ENCODE measurements at places on chromosomes 16 and 17.

GRCh38 chr16:84999200-84999599 lies 12.1 kb downstream of the ZDHHC7 start:
- no peak for DNase-seq

GRCh38 chr17:59329176-59330052 lies 2.0 kb upstream of the YPEL2 start:
- peak; percentile 88 for DNase-seq

DNA sequence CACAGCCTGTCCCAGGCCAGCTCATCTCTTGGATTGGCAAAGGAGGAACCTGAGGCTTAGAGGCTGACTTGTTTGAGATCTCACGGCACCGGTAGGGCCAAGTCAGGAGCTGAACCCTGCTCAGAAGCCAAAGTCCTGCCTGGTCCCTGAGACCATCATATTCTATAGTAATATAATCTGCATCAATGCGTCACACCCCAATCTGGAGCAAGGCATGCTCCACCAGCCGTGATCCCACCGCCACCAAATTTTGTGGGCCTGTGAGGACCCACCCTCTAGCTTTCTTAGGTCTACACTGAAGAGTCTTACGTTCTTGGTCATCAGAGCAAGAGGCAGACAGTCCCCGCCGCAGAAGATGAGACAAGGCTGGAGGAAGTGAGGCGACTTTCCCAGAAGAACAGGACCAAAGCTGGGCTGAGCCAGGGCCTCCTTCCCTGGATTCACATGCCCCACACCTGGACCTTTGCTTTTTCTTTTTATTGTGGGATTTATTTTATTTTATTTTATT lies 2.7 kb downstream of the SULT1A1 start:
- DNase-seq, result no peak

DNA sequence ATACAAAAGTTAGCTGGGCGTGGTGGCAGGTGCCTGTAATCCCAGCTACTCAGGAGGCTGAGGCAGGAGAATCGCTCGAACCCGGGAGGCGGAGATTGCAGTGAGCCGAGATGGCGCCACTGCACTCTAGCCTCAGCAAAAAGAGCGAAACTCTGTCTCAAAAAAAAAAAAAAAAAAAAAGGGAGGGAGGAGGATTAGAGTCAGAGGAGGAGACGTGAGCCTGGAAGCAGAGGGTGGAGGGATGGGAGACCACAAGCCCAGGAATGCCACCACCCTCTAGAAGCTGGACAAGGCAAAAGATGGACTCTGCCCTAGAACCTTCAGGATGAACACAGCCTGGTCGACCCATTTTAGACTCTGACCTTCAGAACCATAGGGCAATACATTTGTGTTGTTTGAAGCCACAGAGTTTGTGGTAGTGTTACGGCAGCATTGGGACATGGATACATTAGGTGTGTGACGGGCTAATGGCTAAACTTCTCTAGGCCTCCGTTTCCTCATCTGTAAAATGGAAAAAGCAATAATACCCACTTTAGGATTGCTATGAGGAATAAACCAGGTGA lies 2.1 kb upstream of the SMIM22 start:
- no peak for DNase-seq

GRCh38 chr17:80819422-80820164 lies 172.0 kb upstream of the CHMP6 start:
- no peak for DNase-seq

GRCh38 chr16:9148374-9149015 lies 57.1 kb downstream of the HAPSTR1 start:
- DNase-seq, result no peak

DNA sequence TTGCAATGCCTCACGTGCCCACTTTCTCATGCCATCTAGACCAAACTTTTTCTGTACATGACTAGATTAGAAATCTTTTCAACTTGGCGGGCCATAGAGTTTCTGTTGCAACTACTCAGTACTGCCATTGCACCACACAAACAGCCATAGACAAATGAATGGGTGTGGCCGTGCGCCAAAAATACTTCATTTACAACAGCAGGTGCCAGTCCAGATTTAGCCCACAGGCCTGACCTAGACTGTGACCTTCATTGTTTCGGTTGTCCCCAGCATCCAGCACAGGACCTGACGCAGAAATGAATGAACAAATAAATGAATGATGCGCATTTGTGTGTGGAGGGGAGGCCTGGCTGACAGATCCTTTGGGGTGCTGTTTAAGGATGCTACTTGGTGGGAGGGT lies 14.3 kb upstream of the PDK2 start:
- no peak for DNase-seq

- DNase-seq, result peak; percentile 24
Measured at GRCh38 chr16:74999609-75000480, 1.0 kb downstream of the ZNRF1 start.

DNA sequence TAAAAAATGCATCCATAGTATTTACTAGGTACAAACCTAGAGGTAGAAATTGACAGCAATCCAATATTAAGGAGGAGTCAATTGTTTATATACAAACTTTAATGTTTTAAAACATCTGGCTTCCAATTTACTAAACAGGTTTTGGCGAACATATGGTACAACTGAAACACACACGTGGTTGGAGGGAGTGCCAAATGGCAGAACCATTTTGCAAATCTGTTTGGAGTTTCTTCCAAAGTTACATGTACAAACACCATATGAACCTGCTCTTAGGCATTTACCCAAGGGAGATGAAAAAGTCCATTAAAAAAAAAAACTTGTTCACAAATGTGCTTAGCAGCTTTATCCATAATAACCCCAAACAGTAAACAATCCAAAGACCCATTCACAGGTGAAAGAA lies 159.8 kb upstream of the MYOCD start:
- no peak for DNase-seq

- DNase-seq, result peak; percentile 63
Measured at GRCh38 chr16:23434380-23434779, 18.6 kb downstream of the COG7 start.

GRCh38 chr17:913207-913606 lies 66.4 kb downstream of the NXN start:
- no peak for DNase-seq

DNA sequence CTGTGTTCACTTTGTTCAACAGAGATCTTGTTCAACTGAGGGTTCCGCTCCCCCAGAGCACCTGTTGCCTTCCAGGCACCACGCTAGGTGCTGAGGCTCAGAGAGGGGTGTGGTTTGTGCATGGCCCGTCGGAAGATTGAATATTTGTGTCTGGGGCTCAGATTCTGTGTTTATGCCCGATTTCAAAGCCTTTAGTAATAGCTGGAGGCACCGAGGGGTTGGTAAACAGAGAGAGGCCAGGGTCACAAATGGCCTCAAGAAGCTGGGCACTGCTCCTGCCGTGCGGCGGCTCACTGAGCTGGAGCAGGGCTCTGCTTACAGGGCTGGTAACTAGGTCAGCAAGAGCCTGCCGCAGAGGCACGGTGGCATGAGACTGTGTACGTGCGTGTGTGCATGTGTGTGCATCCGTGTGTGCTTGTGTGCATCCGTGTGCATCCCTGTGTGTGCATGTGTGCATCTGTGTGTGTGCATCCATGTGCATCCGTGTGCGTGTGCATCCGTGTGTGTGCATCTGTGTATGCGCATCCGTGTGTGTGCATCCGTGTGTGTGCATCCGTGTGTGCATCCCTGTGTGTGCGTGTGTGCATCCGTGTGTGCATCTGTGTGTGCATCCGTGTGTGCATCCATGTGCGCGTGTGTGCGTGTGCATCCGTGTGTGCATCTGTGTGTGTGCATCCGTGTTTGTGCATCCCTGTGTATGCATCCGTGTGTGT lies 5.4 kb downstream of the ITGAE start:
- DNase-seq, result no peak

DNA sequence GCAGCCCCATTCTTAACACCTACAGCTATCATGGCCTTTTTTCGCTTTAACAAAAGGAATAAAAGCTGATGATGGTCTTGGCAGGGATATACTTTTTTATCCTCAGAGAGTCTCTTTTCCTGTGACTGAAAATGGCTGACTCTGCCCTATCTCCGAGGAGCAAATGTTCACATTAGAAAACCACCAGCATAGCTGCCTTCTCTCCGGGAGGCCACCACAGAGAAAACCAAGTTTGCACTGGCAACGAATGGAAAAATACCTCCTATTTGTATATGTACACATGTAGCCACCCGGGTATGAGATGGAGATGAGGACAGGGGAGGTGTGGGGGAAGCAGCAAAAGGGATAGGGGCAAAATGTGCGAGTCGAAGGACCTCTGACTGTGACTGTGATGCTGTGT lies 88.2 kb downstream of the STX8 start:
- no peak for DNase-seq

- peak; percentile 36 for DNase-seq
Measured at GRCh38 chr16:66705790-66706505, 9.4 kb upstream of the CMTM4 start.

DNA sequence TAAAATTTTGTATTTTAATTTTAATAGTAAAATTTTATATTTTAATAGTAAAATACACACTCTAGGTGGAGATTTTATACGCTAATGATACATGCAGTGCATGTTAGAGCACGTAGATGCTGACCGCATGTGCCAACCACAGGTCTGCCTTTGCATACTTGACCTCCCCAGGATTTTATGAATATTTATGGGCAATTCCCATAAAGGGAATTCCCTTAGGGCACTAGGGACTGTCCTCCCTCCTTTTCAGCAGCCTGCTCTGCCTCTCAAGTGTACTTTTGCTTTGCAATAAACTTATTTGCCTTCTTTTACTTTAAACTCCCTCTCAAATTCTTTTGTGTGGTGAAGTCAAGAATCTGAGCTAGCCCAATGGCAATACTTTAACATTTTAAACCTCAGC lies 217.7 kb upstream of the CDH8 start:
- DNase-seq, result no peak

GRCh38 chr17:38719943-38720641 lies 10.0 kb upstream of the CISD3 start:
- DNase-seq, result no peak

GRCh38 chr16:10638101-10638500 lies 56.6 kb downstream of the TEKT5 start:
- DNase-seq, result no peak

DNA sequence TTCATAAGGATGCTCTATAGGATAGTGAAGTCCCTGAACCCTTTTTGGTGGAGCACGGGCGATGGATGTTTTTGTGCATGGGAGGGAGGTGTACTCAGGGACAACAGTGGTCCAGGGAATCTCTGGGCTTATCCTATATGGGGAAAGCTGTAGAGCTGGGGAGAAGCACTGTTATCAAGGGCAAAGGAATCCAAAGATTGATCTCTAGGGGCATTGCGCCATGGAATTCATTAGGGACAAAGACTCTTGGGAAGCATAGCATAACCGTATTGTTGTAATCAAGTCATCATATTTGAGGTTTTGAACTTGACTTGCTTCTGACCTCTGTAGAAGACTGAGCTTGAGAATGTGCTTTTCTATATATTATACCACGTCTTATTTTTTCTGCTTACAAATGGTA lies 172.9 kb upstream of the ZFHX3 start:
- DNase-seq, result no peak

DNA sequence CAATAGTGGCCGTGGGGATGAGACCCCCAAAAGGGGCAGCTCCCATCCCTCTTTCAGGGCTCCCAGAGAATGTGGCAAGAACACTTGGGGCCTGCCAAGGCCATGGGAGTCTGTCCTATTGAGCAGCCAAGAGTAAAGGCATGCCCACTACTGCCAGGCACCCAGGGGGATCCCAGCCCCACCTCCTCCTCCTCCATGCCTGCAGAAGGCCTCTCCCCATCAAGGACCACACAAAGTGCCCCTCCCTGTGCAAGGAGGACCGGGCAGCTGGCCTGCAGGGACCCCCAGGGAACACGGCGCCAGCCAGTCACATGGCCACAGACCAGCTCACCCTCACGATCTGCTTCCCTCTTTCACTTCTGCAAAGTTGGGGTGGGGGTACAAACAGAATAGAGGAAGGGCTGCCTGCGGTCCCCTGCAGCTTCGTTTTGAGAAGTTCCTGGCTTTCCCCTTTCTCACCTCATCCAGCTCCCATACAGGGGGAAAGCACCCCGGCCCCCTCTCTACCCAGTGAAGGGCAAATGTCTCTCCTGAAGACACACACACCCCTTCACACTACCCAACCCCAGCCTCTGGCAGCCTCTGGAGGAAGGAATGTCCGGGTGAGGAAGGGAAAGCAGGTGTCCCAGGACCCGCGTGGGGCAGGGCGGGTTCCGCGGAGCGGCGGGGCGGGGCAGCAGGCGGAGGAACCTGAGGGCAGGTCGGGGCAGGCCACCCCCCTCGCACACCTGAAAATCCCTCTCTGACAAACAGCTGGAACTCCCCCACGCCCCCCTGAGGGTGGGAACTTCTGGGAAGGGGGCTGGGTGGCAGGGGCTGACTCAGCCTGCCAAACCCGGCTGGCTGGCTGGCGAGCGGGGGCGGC lies 2.0 kb downstream of the PPP1R9B start:
- DNase-seq, result peak; percentile 70

GRCh38 chr17:46811978-46812583 lies 6.4 kb downstream of the WNT3 start:
- DNase-seq, result no peak

GRCh38 chr16:73122604-73123391 lies 74.9 kb upstream of the ZFHX3 start:
- peak; percentile 47 for DNase-seq

- DNase-seq, result no peak
Measured at GRCh38 chr16:4064950-4065352, 51.3 kb downstream of the ADCY9 start.

- no peak for DNase-seq
Measured at GRCh38 chr17:65393514-65393913, 167.9 kb downstream of the AXIN2 start.

DNA sequence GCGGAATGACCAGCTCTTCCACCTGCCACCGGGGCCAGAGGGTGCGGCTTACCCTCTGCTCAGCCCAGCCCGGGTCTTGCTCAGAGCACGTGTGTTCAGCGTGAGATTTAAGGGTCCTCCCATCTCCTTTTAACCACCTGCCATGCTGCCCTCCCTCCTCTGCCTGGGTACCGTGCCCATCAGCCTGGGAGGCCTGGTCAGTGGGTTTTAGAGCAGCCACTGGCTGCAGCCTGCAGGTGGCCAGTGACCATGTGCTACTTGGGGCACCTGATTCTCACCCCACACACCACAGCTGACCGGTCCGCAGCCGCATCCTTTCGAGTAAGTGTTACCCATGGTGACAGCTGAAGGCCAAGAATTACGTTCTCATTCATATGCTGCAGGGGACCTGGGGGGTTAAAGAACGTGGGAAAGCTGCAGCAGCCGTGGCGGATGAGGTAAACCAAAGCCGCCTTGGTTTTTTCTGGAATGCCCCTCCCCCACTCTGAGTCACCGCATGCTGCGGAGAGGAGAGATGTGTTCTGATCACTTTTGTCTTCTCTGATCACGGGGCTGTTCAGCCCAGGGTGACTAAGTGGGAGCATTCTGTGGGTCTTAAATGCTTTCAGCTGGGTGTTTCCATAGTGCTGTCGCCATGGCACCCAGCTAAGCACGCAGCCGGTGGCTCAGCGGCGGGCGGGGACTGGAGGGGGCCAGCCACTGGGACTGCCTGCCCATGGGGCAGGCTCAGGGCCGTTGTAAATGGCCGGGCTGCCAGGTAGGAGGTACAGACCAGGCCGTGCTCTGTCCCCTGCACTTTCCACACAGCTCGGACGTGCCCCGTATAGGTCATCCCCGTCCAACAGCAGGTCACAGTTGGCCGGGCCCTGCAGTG lies 59.8 kb downstream of the BAIAP2 start:
- DNase-seq, result peak; percentile 62

GRCh38 chr17:18278867-18279266 lies 18.4 kb downstream of the MIEF2 start:
- no peak for DNase-seq

Data from globus pallidus (tissue), 1 donor.